ENCODE measurements at places on chromosomes 7 and 10.

GRCh38 chr7:90262438-90262837 lies 17.5 kb downstream of the CFAP69 start:
- peak; percentile 24 for DNase-seq

GRCh38 chr7:11959121-11959520 lies 127.1 kb upstream of the THSD7A start:
- no peak for DNase-seq

GRCh38 chr7:130272381-130273080 lies 5.9 kb downstream of the CPA2 start:
- no peak for DNase-seq

DNA sequence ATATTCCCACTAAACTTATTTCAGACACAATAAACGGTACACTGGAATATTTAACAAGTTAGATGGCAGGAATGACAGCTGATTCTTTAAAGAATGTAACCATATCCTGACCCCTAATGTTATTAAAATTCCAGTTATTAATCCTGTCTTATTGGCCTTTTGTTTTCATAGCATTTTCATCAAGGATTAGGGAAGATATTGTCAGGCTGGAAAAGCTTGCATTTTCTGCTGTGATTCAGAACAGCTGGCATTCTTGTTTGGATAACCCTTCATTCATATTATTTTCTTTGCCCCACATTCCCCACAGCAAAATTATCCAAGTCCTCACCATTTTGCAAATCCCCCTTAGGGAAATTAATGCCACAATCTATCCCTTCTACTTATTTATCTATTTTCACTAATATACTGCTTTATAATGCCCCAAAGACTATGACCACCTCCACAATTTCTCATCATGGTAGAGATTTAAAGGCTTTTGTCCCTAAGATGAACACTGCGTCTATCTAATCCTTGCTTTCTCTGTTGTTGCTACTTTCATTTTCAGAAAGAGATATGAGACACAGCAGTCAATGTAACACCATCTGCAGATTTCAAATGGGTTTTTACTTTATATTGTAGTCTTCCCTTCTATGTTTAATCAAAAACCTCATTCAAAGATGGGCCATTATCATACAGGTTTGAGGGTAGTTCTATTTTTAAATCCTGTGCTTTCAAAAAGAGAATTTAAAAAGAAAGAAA lies 475.1 kb downstream of the PARD3 start:
- DNase-seq = no peak

DNA sequence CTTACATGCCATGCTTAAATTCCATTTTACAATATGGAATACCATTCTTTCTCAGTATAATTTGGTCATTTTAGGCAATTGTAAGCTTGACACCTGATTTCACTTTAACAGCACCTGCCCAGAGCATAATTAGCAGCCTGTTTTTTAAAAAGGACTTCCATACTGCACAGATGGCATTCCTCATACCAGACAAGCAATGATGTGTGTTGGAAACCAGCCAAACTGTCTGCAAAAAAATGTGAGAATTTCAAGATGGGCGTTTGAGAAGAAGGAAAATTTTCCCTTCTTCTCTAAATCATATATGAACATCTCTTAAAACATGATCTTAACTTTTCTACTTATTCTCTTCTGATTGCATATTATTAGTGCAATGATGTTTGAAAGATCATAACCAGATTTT lies 40.4 kb upstream of the AGMO start:
- peak; percentile 5 for DNase-seq
